ENCODE measurements at places on chromosomes 4 and X.

DNA sequence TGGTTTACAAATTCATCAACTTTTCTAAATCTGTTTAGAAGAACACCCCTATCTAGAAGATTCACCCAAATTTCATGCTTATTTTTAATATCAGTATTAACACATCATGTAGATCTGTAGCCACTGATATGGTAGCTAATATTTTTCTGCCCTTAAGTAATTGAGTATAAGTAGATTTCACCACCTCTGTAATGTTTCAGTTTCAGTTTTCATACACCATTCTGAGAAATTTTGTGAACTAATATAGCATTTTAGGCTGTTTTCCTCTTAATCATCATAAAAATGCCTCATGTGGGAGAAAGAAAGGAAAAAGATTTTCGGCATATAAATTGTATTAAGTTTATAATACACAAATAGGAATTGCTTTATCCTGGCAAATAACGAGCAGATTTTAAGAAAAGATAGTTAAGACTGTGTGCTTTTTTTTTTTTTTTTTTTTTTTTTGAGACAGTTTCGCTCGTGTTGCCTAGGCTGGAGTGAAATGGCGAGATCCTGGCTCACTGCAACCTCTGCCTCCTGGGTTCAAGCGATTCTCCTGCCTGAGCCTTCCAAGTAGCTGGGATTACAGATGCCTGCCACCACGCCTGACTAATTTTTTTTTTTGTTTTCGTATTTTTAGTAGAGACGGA lies 21.4 kb upstream of the RBPJ start:
- DNase-seq, result no peak

DNA sequence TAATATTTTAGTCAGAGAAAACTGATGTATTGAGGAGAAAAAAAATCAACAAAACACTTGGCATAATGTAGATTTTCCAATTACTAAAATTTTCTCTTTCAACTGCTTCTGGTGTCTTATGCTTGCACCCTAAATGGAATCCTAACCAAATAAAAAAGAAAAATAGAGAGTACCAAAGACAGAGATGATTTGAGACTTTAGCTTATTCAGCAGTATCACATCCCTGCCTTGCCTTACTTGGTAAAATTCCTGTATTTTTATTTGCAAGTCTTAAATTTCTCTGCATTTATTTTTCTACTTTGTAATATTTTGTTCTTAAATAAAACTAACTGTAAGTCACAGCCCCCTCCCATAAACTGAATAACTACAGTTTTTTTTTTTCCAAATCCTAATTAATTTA lies 950.5 kb upstream of the INTU start:
- DNase-seq, result no peak

GRCh38 chr4:176810481-176811249 lies 17.9 kb upstream of the VEGFC start:
- no peak for DNase-seq

DNA sequence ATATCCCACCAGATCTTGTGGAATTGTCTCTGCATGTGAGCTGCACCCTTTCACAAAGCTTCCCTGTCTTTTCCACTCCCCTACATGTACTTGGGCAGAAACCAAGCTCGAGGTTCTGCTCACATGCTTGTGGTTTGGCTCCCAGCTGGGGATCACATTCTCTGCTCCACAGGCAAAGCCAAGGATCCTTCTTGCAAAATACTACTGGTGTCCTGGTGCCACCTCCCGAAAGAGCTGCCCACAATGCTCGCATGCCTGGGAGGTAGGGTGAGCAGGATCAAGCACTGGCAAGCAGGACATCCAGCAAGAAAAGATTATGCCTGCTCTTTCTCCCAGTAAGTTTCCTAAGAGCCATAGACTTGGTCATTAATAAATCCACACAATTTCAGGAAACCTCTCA lies 45.1 kb upstream of the PPARGC1A start:
- DNase-seq, result no peak

DNA sequence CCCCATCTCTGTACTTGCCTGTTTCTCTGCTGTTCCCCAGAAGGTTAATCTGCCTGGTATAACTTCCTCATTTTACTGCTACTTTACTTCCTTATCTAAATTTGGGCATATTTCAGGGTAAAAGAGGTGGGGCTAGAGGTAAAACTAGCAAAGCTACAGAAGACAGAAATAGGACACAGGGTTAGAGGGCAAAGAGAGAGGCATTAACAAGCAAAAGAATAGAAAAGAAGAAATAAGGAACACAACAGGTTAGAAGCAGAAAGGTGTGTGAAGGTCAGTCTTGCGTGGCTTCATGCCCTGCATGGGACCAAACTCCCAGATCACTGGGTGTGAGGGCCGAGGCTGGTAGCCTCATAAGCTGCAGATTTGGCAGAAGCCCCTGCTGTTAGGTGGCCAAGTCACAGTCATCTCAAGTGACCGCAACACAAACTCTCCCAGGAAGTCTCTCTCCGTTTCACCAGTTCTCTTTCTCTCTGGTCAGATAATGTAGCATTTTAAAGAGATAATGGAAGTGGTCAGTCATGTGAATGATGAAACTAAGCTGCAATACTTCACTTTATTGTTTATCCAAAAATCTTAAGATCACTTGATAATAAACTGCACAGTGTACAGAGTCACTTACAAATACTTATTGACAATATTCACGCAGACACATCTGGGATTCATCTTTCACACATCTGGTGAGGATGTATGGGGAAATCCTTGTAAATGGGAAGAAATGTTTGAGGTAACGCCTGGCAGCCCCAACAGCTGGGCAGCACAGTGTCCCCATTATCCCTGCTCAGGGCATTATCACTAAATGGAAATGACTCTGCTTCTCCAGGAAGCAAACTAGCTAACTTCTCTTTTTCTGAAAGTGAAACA lies 16.4 kb downstream of the TMEM154 start:
- no peak for DNase-seq

- no peak for DNase-seq
Observed at GRCh38 chr4:7323872-7324650, 110.7 kb downstream of the PSAPL1 start.

GRCh38 chr4:147747787-147748454 lies 16.0 kb downstream of the ARHGAP10 start:
- no peak for DNase-seq

DNA sequence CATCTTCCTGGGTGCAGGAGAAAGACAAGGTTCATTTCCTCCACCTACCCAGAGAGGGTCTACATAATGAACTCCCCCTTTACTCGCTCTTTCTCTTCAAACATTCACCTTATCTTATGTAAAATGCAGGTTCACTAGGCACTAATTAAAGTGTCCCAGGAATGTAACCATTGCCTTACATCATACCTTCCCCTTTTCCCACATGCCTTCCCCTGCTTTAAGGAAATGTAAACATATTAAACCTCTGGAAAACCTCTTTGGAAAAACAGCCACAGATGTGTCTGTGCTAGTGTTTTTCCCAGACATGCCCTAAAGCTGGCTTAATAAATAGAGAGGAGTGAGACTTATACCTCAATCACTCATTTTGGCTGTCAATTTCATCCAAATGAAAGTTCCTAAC lies 15.8 kb downstream of the TBC1D9 start:
- DNase-seq, result no peak

All from stimulated activated CD8-positive, alpha-beta memory T cell treated with anti-CD3 and anti-CD28 coated beads, Interleukin-15, amount 100 ng/mL, for 1 hour (primary cell).